ENCODE measurements at places on chromosomes 1 and 21.

GRCh38 chr1:178818416-178818815 is 52.5 kb downstream of the ANGPTL1 start:
- DNase-seq, result no peak
- no peak overlapping the region for H3K27ac ChIP-seq
- H3K27me3 ChIP-seq, result no peaks in the 10 kb centered on the region

DNA sequence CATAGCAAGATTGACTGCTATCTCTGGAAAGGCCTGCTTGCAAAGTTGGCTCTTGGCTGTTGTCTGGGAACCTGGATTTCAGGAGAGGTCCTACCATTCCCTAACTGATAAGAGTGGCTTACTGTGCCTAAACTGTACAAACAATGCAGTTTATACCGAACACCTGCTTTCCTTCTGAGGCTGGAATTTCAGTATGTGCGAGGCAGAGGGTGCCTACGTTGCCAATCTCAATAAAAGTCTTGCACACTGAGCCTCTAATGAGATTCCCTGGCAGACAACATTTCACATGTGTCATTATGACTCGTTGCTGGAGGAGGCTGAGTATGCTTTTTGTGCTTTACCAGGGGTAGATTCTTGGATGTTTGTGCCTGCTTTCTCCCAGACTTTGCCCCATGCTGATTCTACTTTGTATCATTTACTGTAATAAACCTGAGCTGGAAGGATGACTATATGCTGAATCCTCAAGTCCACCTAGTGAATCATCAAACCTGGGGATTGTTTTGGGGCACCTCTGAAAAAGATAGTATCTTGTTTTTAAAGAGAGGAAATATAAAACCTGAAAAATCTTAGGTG is 58.9 kb upstream of the GNG4 start:
- H3K27ac ChIP-seq, result no peak overlapping the region
- no peak overlapping the region for H3K4me3 ChIP-seq
- no peaks in the 10 kb centered on the region for H3K4me1 ChIP-seq
- no peaks in the 10 kb centered on the region for H3K27me3 ChIP-seq
- peaks cover 79% of the 10 kb centered on the region for H3K36me3 ChIP-seq
- DNase-seq, result no peak

GRCh38 chr21:26691416-26691815 is 118.3 kb upstream of the CYYR1 start:
- no peak overlapping the region for H3K27ac ChIP-seq
- no peaks in the 10 kb centered on the region for H3K36me3 ChIP-seq
- no peak for DNase-seq
- H3K4me3 ChIP-seq, result no peak overlapping the region
- no peaks in the 10 kb centered on the region for H3K27me3 ChIP-seq
- H3K4me1 ChIP-seq, result no peaks in the 10 kb centered on the region

GRCh38 chr1:15231714-15232201 is 15.3 kb upstream of the FHAD1 start:
- no peaks in the 10 kb centered on the region for H3K4me1 ChIP-seq
- H3K27ac ChIP-seq, result no peak overlapping the region
- no peaks in the 10 kb centered on the region for H3K27me3 ChIP-seq
- DNase-seq, result peak; percentile 18
- no peaks in the 10 kb centered on the region for H3K36me3 ChIP-seq

GRCh38 chr1:171420810-171421209 is 64.5 kb upstream of the PRRC2C start:
- no peak overlapping the region for H3K4me3 ChIP-seq
- no peaks in the 10 kb centered on the region for H3K36me3 ChIP-seq
- no peaks in the 10 kb centered on the region for H3K4me1 ChIP-seq
- no peak for DNase-seq
- H3K27ac ChIP-seq, result no peak overlapping the region

GRCh38 chr1:115492019-115492595 is 149.7 kb upstream of the VANGL1 start:
- DNase-seq, result no peak
- no peaks in the 10 kb centered on the region for H3K36me3 ChIP-seq
- H3K27ac ChIP-seq, result no peak overlapping the region
- H3K4me1 ChIP-seq, result no peaks in the 10 kb centered on the region
- H3K4me3 ChIP-seq, result no peak overlapping the region

DNA sequence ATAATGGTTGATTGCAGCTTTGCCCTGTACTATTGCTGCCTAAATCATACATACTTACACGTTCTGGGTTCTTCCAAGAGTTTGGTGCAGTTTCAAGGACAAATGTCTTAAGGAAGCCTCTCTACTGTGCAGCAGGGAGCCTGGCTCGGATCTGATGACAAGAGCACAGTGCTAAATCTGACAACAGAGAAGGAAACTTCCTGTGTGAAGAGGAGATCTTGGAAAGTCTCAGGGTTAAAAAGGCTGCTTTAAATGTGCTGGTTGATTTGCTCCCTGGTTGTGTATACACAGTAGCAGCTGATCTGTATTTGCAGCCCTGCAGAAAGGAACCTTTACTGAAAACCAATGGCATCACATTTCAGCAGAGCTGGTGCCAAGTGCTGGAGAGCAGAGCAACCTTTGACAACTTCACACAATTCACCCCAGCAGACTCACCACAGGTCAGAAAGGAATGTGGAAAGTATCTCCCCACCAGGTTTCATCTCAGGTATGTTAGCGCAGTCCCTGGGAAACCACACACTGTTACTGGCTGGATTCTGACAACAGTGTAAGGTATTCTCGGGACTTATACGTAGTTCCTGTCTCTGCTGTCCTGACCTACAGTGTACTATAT is 355.0 kb upstream of the ESRRG start:
- H3K27me3 ChIP-seq, result no peaks in the 10 kb centered on the region
- no peaks in the 10 kb centered on the region for H3K4me1 ChIP-seq
- no peak for DNase-seq

- no peaks in the 10 kb centered on the region for H3K4me1 ChIP-seq
- DNase-seq, result no peak
- no peak overlapping the region for H3K27ac ChIP-seq
- H3K4me3 ChIP-seq, result no peak overlapping the region
- H3K36me3 ChIP-seq, result no peaks in the 10 kb centered on the region
- H3K27me3 ChIP-seq, result no peaks in the 10 kb centered on the region
Measured at GRCh38 chr1:107981277-107981676, 16.3 kb upstream of the VAV3 start.

DNA sequence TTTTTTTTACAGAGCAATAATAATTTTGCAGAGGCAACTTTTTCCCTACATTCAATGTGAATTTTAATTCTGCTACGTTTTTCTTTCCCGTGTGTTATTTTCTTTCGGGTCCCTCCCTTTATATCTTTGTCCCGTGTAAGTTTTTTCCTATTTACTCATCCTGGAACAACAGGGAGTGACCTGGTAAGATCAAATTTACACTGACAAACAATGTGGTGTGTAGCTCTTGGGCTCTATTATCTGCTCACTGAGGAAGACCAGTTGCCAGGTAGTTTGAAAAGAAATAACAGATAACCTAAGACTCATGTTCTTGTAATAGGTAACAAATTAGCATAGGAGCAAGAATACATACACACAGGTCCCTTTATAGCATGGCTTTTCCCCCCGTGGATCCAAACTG is 33.7 kb upstream of the GUCA2A start:
- no peaks in the 10 kb centered on the region for H3K4me1 ChIP-seq
- H3K36me3 ChIP-seq, result peaks cover 29% of the 10 kb centered on the region
- no peak overlapping the region for H3K4me3 ChIP-seq
- no peak for DNase-seq
- no peak overlapping the region for H3K27ac ChIP-seq
- no peaks in the 10 kb centered on the region for H3K27me3 ChIP-seq

GRCh38 chr1:95287825-95288224 is 53.8 kb downstream of the RWDD3 start:
- DNase-seq, result no peak
- no peak overlapping the region for H3K27ac ChIP-seq
- H3K27me3 ChIP-seq, result no peaks in the 10 kb centered on the region
- no peaks in the 10 kb centered on the region for H3K4me1 ChIP-seq
- H3K36me3 ChIP-seq, result no peaks in the 10 kb centered on the region
- no peak overlapping the region for H3K4me3 ChIP-seq

- DNase-seq, result no peak
- no peaks in the 10 kb centered on the region for H3K4me1 ChIP-seq
- H3K36me3 ChIP-seq, result peaks cover 89% of the 10 kb centered on the region
Measured at GRCh38 chr1:11197359-11197758, 8.2 kb downstream of the ANGPTL7 start.

DNA sequence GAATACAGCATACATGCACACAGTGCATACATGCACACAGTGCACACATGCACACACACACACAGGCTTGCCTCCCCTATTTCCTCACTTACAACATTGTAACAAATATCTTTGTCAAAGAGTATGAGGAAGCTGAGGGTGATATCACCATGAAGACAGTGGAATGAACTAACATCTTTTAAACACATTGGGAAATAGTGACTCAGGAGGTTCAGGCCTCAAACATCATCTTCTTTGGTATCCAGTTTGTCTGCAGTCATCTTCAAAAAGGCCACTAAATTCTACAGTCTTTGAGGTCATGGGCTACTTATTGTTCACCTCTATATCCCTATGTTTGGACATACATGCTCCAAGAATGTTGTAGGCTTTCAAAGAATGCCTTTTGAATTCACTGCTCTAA is 2.1 kb upstream of the LCE2B start:
- no peak overlapping the region for H3K27ac ChIP-seq
- no peaks in the 10 kb centered on the region for H3K4me1 ChIP-seq
- no peak for DNase-seq
- peaks cover 4% of the 10 kb centered on the region for H3K27me3 ChIP-seq
- H3K4me3 ChIP-seq, result no peak overlapping the region

GRCh38 chr1:246795906-246796694 is 71.9 kb downstream of the SCCPDH start:
- no peaks in the 10 kb centered on the region for H3K4me1 ChIP-seq
- H3K36me3 ChIP-seq, result no peaks in the 10 kb centered on the region
- no peak for DNase-seq
- H3K27ac ChIP-seq, result no peak overlapping the region
- no peak overlapping the region for H3K4me3 ChIP-seq

GRCh38 chr21:44949161-44949778 is 9.4 kb downstream of the SLX9 start:
- peaks cover 7% of the 10 kb centered on the region for H3K4me1 ChIP-seq
- peaks cover 8% of the 10 kb centered on the region for H3K36me3 ChIP-seq
- H3K27ac ChIP-seq, result no peak overlapping the region
- DNase-seq, result peak; percentile 62

DNA sequence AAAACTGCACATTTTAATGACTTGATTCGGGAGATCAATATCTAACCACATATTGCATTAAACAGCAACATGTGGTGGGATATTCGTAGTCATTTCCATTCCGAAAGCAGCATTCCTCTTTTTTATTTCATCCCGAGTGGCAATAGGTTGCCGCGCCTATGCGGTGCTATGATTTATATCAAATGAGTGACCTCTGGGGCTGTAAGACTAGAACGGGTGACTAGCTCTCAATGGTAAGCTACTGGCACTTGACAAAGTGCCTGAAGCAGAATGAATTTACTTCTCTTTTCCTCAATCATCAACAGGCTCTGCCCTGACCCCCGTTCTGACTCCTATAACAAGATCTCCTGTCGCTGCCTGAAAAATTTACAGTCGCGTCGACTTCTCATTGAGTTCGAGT is 162.3 kb downstream of the ZNF281 start:
- no peaks in the 10 kb centered on the region for H3K36me3 ChIP-seq
- H3K27me3 ChIP-seq, result no peaks in the 10 kb centered on the region
- H3K4me1 ChIP-seq, result peaks cover 8% of the 10 kb centered on the region
- DNase-seq, result no peak

DNA sequence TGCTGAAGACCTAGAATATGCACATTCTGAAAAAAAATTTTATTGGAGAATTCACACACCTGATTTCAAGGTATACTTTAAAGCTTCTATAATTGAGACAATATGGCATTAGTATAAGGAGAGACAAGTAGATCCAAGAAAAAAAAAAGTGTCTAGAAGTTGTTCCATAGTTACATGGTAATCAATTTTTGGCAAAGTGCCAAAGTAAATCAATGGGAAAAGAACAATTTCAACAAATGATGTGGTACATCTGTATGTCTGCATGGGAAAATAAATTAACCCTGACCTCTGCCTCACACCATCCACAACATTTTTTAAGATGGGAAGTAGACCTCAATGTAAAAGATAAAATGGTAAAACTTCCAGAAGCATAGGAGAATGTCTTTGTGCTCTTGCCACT is 21.3 kb upstream of the BACH1 start:
- H3K36me3 ChIP-seq, result no peaks in the 10 kb centered on the region
- no peaks in the 10 kb centered on the region for H3K27me3 ChIP-seq
- H3K27ac ChIP-seq, result no peak overlapping the region
- H3K4me3 ChIP-seq, result no peak overlapping the region

DNA sequence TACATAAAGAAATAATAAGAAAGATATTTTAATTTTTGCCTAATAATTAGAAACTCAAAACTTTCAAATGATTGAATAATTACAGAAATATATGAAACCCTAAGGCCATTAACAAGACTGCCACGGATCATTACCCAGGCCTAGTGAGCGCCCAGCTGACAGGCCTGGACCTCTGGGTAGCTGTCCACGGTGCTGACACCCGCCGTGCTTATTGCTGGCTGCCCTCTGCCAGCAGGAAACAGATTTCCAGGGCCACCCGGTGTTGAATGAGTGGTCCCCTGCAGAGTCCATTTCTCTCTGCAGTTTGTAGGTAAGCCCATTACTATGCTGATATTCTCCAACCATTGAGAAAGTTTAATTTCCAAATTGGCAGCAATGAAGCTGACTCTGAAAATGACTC is 254.4 kb upstream of the GJB5 start:
- peak; percentile 64 for DNase-seq
- H3K27me3 ChIP-seq, result no peaks in the 10 kb centered on the region
- H3K27ac ChIP-seq, result no peak overlapping the region
- H3K36me3 ChIP-seq, result no peaks in the 10 kb centered on the region

GRCh38 chr1:179305450-179305849 is 11.9 kb downstream of the SOAT1 start:
- H3K36me3 ChIP-seq, result peaks cover 45% of the 10 kb centered on the region
- DNase-seq, result no peak
- H3K27ac ChIP-seq, result no peak overlapping the region
- no peaks in the 10 kb centered on the region for H3K27me3 ChIP-seq
